ENCODE measurements at places on chromosomes 16 and 17. TPM values are rescaled to one million over a fixed set of nuclear protein-coding genes. Genes with fewer than 3 reads are reported as not detected.
A peak's percentile ranks its signal among the peaks of the same experiment; 100 is the strongest.

The ZG16B gene
- total RNA-seq: 17.0 TPM

The CCL7 gene
- not detected for total RNA-seq

DNA sequence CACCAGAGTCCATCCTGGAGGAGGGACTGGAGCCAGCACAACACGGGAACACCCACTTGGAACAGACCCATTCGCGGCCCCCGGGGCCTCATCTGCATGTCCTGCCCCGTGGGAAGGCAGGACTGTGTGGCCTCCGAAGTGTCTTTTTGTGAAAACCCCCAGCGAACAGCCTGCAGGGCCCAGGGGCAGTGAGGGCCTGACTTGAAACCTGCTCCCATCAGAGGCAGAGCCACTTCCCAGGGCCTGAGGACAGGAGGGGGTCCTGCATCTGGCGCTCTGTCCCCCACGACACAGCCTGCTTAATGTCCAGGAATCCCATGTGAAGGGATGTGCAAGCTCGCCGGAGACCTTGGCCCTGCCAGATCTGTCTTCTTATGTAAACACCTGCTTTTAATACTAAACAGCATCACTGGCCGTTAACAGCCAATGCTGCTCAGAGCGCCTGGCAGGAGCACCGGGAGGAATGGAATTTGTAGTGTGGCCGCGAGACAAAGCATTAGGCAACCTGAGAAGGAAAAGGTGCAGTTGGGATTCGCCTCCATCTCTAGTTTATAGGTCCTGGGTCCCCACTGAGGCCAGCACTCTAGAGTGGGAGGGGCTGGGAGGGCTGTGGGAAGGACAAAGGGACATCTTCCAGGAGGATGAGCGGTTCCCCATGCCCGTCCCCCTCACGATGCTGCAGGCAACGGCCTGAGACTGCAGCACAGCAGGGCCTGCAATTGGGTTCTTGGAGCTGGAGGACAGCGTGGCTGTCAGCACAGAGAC lies 9.6 kb upstream of the EVPL start:
- no peaks in the 10 kb centered on the region for H3K4me1 ChIP-seq
- H3K36me3 ChIP-seq: peaks cover 34% of the 10 kb centered on the region
- no peak for DNase-seq
- no peak overlapping the region for H3K4me3 ChIP-seq
- H3K27ac ChIP-seq: no peak overlapping the region

GRCh38 chr17:63156986-63157385 lies 191.0 kb downstream of the TANC2 start:
- DNase-seq: no peak
- no peaks in the 10 kb centered on the region for H3K27me3 ChIP-seq
- no peak overlapping the region for H3K4me3 ChIP-seq

DNA sequence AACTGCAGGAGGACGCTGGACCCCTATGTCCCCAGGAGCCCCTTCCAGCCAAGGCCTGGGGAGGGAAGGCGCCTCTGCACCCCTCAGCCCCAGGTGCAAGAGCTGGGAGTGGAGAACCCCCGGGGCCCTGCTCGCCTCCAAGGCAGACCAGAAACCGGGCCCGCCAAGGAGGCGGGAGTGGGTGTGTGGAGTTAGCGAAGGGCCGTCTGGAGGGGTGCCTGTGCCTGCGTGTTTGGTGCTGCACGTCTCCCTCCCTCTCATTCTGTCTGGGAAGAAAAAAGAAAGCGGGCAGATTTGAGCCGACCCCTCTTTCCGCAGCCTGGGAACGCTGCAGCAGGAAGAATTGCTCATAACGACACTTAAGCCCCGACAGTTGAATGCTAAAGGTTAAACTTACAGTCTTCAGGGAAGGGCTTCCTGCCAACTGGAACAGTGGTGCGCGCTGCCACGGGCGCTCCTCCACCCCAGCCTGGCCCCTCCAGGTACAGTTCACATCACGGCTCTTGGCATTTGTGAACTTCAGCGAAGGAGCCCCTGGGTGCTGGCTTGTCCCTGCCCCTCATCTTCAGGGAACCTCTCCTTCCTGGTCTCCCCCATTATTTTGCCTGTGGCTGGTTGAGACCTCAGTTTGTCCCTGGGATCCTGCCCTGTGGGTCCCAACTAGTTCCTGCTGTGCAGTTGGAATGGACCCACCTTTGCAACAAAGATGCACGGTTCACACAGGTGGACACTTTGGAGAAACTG lies 19.2 kb upstream of the ZFHX3 start:
- H3K27ac ChIP-seq: no peak overlapping the region
- no peak for DNase-seq
- H3K36me3 ChIP-seq: no peaks in the 10 kb centered on the region
- no peak overlapping the region for H3K4me3 ChIP-seq
- peaks cover 35% of the 10 kb centered on the region for H3K4me1 ChIP-seq

DNA sequence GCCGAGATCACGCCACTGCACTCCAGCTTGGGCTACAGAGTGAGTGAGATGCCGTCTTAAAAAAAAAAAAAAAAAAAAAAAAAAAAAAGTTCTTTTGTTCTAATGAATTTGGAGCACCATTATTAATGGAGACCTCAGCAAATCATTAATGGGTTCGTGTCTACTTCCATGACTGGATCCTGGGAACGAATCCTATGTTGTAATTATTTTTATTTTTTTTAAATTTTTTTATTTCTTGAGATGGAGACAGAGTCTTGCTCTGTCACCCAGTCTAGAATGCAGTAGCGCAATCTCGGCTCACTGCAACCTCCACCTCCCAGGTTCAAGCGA lies 30.7 kb downstream of the SPOP start:
- no peaks in the 10 kb centered on the region for H3K36me3 ChIP-seq
- no peaks in the 10 kb centered on the region for H3K27me3 ChIP-seq
- peaks cover 19% of the 10 kb centered on the region for H3K4me1 ChIP-seq
- H3K4me3 ChIP-seq: no peak overlapping the region

DNA sequence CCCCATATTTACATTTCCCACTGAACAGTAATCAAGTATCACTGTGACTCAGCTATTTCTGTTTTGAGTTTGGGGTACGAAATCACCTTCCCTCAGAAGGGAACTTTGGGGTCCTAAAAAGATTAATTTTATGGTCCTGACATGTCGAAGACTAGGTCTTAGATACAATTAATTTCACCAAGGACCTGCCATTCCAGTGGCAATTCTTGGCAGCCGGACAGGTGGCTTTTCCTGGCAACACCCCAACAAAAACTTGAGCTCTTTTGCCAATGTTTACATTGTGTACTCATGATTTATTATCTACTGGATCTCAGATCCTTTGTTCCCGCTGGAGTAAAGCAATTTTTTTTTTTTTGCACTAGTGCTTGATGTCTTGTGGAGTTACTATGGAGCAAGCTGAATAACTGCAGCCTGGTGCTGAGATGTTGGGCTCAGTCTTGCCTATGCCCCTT lies 14.4 kb downstream of the SLFN5 start:
- no peak overlapping the region for H3K4me3 ChIP-seq
- H3K36me3 ChIP-seq: peaks cover 7% of the 10 kb centered on the region
- no peaks in the 10 kb centered on the region for H3K27me3 ChIP-seq
- peaks cover 27% of the 10 kb centered on the region for H3K4me1 ChIP-seq
- DNase-seq: peak; percentile 90
- H3K27ac ChIP-seq: 0 out of 2 replicates have a peak overlapping the region, but pooled peaks have one; percentile 11

The IRF8 gene
- not detected for total RNA-seq

DNA sequence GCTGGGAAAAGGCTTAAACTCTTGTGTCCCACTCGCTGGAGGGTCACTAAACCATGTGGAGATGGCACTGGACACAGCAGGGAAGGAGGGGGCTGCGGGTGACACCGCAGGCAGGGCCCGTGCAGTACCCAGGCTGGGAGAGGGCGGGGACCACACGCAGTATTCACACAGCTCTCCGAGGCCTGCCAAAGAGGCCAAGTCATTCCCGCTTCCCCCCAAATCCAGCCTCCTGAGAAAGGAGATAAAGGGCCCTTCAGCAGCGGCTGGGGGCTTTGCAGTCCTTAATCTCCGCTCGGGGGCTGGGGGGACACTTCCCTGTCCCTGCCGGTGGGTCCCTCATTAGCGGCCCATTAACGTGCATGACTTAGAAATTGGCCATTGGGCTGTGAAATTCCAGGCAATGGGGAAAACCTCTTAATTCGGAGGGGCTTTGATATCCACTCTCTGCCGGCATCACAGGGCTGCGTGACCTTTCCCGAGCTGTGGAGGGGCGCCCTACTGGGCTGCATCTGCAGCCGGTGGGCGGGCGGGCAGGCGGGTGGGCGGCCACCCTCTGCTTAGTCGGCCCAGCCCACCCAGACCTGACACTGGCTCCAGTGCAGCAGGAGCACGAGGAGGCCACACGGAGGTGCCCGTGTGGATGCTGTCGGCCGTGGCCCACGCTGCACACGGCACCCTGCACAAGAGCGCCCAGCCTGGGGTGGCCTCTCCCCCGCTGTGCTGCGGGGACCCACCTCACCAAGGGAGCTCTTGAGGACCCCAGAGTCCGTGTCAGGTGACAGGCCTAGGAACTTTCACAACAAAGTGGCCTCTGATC lies 2.6 kb upstream of the SLC38A8 start:
- no peak overlapping the region for H3K4me3 ChIP-seq
- no peaks in the 10 kb centered on the region for H3K27me3 ChIP-seq
- H3K27ac ChIP-seq: no peak overlapping the region
- H3K4me1 ChIP-seq: no peaks in the 10 kb centered on the region
- DNase-seq: no peak

GRCh38 chr16:28879841-28880588 lies 1.7 kb downstream of the ATP2A1 start:
- H3K4me1 ChIP-seq: peaks cover 8% of the 10 kb centered on the region
- H3K27ac ChIP-seq: no peak overlapping the region
- DNase-seq: peak; percentile 82
- no peaks in the 10 kb centered on the region for H3K27me3 ChIP-seq
- H3K36me3 ChIP-seq: no peaks in the 10 kb centered on the region

- no peaks in the 10 kb centered on the region for H3K27me3 ChIP-seq
- H3K36me3 ChIP-seq: no peaks in the 10 kb centered on the region
- no peak overlapping the region for H3K27ac ChIP-seq
- DNase-seq: peak; percentile 7
- H3K4me3 ChIP-seq: no peak overlapping the region
Measured at GRCh38 chr17:32627239-32627996, 140.6 kb downstream of the CDK5R1 start.

- H3K27me3 ChIP-seq: no peaks in the 10 kb centered on the region
- no peak for DNase-seq
- peaks cover 17% of the 10 kb centered on the region for H3K4me1 ChIP-seq
Measured at GRCh38 chr16:14187517-14188338, 116.6 kb downstream of the MRTFB start.

GRCh38 chr16:5852151-5852550 lies 754.6 kb upstream of the EEF2KMT start:
- no peak overlapping the region for H3K4me3 ChIP-seq
- H3K27ac ChIP-seq: no peak overlapping the region
- H3K27me3 ChIP-seq: no peaks in the 10 kb centered on the region
- no peaks in the 10 kb centered on the region for H3K36me3 ChIP-seq
- H3K4me1 ChIP-seq: no peaks in the 10 kb centered on the region
- DNase-seq: no peak

GRCh38 chr16:62225675-62226074 lies 189.4 kb upstream of the CDH8 start:
- H3K4me3 ChIP-seq: no peak overlapping the region
- H3K27ac ChIP-seq: no peak overlapping the region
- H3K27me3 ChIP-seq: no peaks in the 10 kb centered on the region
- H3K36me3 ChIP-seq: no peaks in the 10 kb centered on the region

DNA sequence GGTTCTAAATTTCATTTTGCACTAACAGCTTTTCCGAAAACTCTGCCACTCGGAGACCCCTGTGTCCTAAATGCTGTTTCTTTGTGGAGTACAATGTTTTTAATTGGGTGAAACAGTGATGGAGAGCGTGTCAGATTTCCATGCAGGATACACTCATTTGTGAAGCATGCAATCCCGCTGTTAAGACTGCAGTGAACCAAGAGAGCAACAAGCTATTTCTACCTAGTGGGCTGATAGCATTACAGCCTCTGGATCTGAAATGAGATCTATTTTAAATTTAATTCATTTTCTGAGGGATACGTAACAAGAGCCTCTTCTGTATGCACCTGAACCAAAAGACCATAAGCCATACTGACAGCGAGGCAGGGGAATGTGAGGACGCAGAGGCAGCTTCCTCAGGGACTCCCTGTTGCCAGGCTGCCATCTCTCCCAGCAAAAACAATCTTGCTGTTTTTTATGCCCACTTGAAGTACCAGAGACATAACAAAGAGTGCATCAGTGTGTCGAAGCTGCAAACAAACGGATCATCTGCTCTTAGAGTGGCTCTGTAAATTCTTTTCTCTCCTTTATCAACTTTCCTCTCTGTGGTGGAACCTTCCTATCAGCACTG lies 199.9 kb upstream of the COX10 start:
- no peak overlapping the region for H3K27ac ChIP-seq
- H3K4me1 ChIP-seq: peaks cover 6% of the 10 kb centered on the region
- H3K4me3 ChIP-seq: peak overlapping the region; percentile 26

- no peaks in the 10 kb centered on the region for H3K27me3 ChIP-seq
- no peaks in the 10 kb centered on the region for H3K36me3 ChIP-seq
- no peak for DNase-seq
- H3K4me1 ChIP-seq: no peaks in the 10 kb centered on the region
Measured at GRCh38 chr16:3677994-3678393, 23.5 kb downstream of the DNASE1 start.

The CBX1 gene
- 142 TPM for total RNA-seq

GRCh38 chr17:45675012-45675411 lies 109.1 kb upstream of the CRHR1 start:
- DNase-seq: no peak
- no peaks in the 10 kb centered on the region for H3K4me1 ChIP-seq

GRCh38 chr17:57545731-57546342 lies 199.3 kb downstream of the CCDC182 start:
- H3K36me3 ChIP-seq: no peaks in the 10 kb centered on the region
- DNase-seq: no peak
- H3K4me3 ChIP-seq: no peak overlapping the region
- H3K4me1 ChIP-seq: no peaks in the 10 kb centered on the region

DNA sequence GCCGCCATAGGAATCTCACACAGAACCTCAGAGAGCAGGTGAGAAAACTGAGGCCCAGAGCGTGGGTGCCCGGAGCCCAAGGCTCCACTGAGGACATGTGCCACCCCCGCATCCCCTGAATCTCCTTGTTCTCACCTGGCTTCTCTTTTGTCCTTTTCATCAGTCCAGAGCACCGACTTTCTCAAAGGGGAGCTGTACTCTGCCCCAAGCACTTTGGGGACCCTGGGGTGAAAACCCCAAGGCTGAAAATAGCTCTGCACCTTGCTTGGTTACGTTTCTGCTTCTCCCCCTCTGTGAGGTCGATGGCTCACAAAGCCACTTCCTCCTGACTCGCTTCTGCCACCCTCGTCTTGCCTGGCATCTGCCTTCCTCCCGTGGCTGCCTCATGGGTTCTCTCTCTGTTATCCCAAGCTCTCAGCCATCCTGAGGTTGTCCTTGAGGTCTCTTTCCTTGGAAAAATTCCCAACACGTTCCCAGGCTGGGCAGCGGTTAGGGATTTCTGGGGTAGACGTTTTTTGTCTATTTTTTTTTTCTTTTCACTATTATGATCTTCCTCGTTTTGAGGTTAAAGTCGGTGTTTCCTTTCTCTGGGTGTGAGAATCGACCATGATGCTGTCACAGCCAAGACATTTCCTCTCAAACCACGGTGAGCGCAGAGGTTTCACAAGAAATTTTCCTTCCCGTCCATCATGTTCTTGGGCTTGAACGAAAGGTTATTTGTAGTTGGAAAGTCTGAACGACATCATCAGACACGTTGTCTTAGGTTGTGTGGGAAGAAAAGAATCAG lies 37.2 kb downstream of the IRF8 start:
- no peak overlapping the region for H3K4me3 ChIP-seq
- peaks cover 57% of the 10 kb centered on the region for H3K27me3 ChIP-seq
- no peaks in the 10 kb centered on the region for H3K36me3 ChIP-seq
- no peak for DNase-seq
- no peak overlapping the region for H3K27ac ChIP-seq
- H3K4me1 ChIP-seq: no peaks in the 10 kb centered on the region
